ENCODE measurements at places on chromosomes 13 and 19.

- no peak for DNase-seq
Measured at GRCh38 chr19:6057651-6058517, 52.4 kb downstream of the RFX2 start.

GRCh38 chr13:35886332-35887114, 244.7 kb downstream of the DCLK1 start:
- no peak for DNase-seq

DNA sequence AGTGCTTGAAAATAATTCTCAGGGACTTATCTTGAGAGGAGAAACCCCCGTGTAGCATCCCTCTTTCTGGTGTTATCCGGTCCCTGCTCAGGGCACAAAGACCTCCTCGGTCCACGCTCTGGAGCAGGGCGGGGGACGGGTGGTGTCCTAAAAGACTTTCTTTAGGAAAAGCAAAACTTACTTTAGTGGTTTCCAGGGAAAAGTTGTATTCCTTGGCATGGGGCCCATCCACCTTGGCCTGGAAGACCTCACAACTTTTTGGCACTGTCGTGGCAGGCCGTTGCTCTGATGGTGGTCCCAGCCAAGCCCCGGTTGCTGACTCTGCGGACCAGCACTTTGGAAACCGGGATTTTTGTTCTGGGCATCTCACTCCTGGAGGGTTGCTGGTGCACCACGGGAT, 2.7 kb downstream of the AMER2 start:
- no peak for DNase-seq

DNA sequence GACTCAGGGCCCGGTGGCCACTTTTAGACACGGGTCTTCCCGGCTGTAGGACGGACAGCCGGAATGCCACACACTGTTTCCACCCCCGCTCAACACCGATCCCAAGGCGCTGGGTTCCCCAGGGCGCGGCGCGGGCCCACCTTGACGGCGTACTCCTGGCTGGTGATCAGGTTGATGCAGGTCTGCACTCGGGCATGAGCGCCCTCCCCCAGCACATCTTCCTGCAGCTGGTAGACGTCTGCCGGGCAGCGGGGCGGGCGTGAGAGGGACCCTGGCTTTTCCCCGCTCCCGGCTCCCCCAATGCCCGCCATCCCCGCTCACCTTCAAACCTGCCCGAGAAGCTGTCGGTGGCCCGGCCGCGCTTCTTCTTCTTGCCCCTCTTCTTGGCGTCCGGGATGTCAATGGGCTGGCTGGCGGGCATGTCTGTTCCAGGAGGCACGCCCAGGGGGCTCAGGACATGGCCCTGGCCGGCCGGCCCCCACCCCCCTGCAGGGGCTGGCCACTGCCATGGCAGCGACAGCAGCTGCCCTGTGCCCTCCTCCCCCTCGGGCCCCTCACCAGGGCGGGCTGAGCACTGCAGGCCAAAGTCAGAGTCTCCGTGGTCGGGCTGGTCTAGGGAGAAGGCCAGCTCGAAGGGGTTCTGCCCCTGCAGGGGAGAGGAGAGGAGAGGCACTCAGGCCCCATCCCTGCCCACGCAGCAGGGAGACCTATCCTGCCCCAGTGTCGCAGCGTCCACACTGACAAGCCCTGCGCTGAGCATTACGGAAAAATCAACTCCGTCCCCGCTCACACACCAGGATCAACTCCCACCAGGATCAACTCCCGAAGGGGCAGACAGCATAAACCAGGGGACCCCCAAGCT, 4.8 kb downstream of the MKNK2 start:
- no peak for DNase-seq

GRCh38 chr13:34546344-34547250, 395.5 kb upstream of the NBEA start:
- DNase-seq = no peak

- DNase-seq = peak; percentile 3
Measured at GRCh38 chr13:89925107-89925506, 1422.4 kb upstream of the MIR17HG start.

- DNase-seq = no peak
Measured at GRCh38 chr19:44590245-44591059, 22.9 kb upstream of the IGSF23 start.

- peak; percentile 18 for DNase-seq
Measured at GRCh38 chr19:8050274-8051096, 2.1 kb upstream of the CCL25 start.

GRCh38 chr13:92316030-92316429, 910.6 kb upstream of the GPC6 start:
- no peak for DNase-seq

DNA sequence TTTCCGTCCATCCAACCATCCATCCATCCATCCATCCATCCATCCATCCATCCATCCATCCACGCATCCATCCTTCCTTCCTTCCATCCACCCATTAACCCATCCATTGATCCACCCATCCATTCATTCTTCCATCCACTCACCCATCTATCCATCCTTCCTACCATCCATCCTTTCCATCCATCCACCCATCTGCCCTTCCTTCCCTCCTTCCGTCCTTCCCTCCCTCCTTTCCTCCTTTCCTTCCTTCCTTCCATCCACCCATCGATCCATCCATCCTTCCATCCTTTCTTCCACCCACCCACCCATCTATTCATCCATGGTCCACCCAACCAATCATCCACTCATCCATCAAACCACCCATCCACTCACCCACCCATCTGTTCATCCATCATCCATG, 70.1 kb downstream of the MLLT1 start:
- no peak for DNase-seq

DNA sequence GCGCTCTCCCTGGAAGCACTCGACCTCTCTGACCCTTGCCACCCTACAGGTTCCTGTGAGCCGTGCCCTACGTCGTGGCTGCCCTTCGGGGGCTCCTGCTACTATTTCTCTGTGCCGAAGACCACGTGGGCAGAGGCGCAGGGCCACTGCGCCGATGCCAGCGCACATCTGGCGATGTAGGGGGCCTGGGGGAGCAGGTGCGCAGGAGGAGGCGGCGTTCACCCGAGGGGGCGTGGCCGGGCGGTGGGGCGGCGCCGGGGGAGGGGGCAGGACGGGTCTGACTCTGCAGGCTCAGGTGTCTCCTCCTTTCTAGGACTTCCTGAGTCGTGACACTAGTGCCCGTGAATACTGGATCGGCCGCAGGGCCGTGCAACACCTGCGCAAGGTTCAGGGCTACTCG, 26.4 kb downstream of the CLEC4M start:
- DNase-seq = no peak

DNA sequence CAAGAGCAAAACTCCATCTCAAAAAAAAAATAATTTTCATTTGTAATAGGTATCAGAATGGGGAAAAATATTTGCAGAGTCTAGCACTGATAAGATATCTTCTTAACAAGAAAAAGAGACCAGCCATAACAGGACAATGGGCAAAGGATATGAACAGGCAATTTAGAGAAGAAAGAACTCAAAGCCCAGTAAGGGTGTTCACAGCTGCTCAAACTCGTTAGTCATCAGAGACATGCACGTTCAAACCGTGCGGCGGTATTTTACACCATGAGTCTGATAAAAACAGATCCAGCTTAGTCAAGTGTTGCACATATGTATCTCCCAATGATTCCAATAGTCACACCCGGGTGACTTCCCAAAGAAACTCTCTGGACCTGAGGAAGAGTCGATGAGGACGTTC, 13.7 kb upstream of the NCCRP1 start:
- peak; percentile 37 for DNase-seq

GRCh38 chr19:31167690-31168089, 181.5 kb downstream of the TSHZ3 start:
- no peak for DNase-seq

DNA sequence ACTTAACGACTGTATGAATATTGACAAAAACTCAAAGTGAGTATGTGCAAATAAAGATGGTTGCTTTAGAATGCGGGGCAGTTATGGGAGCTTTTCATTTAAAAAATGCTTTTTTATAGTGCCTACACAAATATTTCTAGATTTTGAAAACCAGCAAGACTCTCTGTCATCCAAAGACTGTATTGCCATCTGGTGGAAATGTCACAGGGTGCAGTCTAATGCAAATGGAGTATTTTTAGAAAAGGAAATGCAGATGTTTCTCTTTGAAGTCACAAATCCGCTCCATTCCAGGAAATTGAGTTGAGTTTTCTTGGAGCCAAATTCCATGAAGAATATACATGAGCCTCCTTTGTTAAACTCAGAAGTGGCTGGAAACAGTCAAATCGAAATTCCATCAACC, 2.3 kb upstream of the C1QTNF9B start:
- peak; percentile 57 for DNase-seq

- no peak for DNase-seq
Measured at GRCh38 chr13:43965459-43965845, 85.7 kb downstream of the LACC1 start.

DNA sequence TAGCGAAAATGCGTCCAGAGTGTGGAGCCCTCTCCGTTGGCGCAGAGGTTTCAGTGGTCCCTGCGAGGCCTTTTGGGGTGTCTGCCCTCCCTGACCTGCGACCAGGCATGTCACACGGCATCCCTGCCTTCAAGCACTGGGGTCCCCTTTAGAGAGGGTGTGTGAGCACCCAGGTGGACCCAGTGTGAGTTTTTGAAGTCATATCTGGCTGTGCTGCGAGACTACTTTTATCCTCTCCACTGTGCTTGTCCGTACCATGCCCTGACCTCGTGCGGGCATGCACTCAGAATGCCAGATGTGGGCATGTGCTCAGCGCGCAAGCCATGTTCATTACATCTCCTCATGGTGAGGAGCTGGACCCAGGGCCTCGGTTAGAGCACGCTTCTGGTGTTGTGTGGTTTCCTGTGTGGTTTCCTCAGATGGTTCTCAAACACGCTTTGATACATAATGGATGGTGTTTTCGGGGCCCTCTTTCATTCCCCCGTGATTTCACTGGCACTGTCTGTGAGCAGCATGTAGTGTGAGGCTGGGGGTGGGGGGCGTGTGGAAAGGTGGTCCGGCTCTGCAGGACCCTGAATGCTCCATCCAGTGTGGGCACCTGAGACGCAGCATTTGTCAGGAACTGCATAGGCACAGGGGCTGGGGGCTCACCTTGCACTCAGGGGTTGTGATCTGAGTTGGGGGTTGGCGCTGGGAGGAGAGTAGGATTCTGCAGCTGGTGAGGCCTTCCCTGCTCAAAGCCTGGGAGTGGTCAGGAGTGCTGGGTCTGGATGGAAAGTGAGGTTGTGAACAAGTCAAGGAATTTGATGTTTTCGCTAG, 2.3 kb downstream of the TFDP1 start:
- no peak for DNase-seq

- DNase-seq = peak; percentile 67
Measured at GRCh38 chr19:5308451-5309437, 31.9 kb downstream of the PTPRS start.

DNA sequence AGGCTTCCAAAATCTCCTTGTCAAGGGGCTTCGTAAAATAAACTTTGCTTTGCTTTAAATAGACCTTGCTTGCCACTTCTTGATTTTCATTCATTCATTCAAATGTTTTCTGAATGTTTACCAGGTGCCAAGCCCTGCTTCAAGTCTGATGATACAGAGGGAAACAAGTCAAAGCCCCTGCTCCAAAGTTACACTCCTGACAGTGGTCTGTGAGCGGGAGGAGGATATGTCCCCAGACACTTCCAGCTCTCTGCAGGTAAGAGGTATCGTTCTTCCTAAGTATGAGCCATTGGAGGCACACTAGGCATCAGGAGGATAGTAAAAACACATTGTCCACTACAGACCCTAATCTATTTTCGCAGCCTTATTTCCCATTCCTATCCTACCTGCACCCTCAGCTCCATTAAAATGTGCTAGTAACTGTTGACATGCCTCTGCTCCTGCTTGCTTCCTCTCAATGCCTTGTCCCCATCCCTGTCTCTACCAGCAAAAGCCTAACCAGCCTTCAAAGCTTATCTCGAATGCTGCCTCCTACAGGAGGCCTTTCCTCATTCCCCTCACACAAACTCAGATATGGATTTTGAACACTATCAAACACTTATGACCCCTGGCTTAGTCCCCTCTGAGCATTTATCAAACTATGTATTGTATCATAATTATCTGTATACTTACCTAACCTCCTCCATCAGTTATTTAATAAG, 6.2 kb upstream of the WBP4 start:
- DNase-seq = no peak

- DNase-seq = no peak
Measured at GRCh38 chr13:23480324-23480723, 46.8 kb upstream of the SACS start.

GRCh38 chr19:11693505-11694499, 44.9 kb downstream of the ZNF823 start:
- peak; percentile 93 for DNase-seq

GRCh38 chr19:42366673-42367072, 23.4 kb downstream of the CNFN start:
- no peak for DNase-seq

GRCh38 chr13:111281751-111282311, 38.6 kb upstream of the TEX29 start:
- peak; percentile 48 for DNase-seq

DNA sequence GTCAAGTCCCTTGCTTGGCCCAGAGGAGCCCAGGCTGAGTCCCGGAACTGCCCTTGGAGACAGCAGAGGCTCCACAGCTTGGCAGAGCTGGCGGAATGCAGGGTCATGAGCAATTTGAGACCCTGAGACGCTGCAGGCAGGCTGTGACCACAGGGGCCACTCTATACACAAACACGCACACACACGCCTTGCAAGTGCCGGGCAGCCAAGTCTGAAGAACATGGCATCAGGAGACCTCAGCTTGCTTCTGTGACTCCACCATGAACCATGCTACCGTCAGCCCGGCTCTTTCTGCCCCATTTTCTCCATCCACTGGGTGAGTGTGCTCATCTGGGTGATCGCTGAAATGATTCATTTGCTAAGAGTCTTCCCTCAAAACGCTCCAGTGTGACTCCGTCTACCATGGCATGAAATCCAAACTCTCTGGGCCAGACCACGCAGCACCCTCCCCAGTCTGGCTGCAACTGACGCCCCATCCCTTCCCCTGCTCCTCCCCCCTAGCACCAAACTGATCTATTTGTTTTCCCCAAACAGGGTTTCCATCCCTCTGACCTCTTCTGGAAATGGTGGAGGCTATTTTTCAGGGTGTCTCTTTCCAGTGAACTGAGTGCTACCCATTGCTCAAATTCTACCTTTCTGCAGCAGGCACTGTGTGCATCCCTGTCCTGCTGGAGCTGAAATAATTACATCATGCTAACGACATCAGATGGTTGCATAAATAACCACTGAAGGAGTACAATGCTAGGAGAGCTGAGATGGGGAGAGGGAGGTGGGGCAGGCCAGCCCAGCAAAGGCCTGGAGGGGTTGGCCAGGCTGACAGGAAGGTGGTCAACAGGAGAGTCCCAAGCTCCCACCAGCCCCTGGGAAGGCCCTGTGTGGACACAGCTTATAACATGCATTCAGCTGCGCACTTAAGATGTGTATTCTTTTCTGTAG, 3.1 kb downstream of the CARS2 start:
- no peak for DNase-seq

GRCh38 chr13:69720278-69720983, 387.2 kb upstream of the ATXN8OS start:
- DNase-seq = no peak

DNA sequence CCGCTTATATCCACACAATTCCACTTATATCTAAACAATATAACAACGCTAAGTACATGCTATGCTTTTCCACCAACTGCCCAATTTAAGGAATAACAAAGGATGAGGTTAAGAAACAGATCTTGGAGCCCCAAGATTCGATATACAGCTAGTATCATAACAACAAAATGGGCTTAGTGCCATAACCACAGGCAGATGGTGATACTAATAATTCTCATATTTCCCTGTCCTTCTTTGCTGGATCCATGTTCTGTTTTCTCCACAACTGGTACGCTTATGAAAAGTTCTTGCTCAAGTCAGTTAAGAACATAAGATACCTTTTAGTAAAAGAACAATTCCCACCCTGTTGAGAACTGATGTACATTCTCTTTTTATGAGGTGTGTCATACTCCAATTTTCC, 33.9 kb downstream of the CAB39L start:
- DNase-seq = peak; percentile 20

GRCh38 chr19:54905421-54905802, 536 bp upstream of the NCR1 start:
- no peak for DNase-seq

All from AG10803 (cell line).